ENCODE measurements at places on chromosomes 1 and 21.

- DNase-seq: no peak
Observed at GRCh38 chr1:55196433-55197035, 18.6 kb downstream of the USP24 start.

DNA sequence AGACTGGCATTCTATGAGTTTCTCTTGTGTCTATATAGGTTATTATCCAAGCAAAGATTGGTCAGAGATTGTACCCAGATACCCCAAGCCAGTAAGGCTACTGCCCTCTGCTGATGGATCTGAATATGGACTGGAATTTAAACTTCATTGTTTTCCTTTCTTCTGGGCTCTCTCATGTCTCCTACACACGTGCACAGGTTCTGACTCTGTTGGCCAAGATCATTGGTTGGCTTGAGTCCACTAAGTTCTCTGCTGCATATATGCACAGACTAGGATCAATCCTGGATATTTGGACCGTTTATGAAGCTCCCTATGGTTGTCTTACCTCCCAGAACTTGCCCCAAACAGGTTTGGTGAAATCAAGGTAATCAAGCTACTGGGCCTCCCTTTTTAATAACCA lies 69.7 kb downstream of the CC2D1B start:
- DNase-seq: no peak

DNA sequence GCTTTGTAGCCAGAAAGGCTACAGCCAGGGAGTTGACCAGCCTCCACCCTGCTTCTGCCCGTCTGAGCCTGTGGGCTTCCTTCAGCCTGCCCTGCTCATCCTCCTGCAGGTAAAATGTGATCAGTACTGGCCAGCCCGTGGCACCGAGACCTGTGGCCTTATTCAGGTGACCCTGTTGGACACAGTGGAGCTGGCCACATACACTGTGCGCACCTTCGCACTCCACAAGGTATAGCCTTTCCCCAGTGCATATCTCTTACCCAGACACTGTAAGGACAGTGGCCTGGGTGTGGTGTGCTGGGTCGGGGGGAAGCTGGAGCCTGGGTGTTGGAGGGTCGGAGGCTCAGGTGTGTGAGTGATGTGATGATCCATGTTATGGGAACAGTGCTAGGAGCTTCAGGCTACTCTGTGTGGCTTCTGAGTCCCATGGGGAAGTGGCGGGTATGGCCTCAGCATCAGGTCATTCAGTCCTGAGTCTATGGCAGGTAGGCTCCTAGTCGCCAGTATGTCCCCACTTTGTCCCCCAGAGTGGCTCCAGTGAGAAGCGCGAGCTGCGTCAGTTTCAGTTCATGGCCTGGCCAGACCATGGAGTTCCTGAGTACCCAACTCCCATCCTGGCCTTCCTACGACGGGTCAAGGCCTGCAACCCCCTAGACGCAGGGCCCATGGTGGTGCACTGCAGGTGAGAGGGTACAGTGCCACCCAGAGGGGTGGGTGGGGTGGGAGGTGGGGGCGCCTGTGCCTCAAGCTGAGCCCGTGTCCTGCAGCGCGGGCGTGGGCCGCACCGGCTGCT lies 31.2 kb upstream of the KDM4A start:
- DNase-seq: no peak

DNA sequence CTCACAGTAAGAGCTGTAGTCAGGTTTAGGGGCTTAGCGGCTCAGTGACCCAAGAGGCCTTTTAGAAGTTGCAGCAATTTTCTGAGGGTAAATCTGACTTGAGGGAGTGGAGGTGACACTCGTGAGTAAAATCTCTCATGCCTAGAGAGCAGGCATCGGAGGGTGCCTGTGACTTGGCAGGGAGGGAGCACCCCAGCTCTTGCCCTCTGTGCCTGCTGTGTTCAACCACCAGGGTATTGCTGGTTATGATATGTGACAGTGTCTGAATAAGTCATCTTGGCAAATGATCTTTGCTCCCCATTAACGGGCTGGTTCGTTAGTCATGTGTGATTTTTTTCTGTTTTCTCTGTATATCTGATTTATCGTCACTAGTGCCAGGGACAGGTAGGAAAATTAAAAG lies 5.9 kb downstream of the MAN1C1 start:
- no peak for DNase-seq

DNA sequence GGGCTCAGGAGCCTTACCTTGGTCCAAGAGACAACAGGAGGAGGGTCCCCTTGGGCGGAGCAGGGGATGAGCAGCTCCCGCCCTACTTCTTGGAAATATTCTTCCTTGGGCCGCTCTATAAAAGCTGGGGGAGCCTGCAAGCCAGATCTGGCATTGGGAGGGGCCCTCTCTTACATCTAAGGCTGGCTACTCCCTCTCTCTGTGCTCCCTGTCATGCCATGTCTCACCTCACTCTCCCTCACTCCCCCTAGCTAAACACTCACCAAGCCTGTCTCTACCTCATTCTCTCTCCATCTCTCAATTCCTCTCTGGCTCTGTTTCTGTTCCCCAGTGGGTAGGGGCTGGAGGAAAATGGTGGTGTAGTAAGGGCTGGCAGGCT lies 6.5 kb upstream of the TAGLN2 start:
- DNase-seq: no peak

GRCh38 chr21:35163411-35163810 lies 114.3 kb upstream of the RUNX1 start:
- DNase-seq: no peak

DNA sequence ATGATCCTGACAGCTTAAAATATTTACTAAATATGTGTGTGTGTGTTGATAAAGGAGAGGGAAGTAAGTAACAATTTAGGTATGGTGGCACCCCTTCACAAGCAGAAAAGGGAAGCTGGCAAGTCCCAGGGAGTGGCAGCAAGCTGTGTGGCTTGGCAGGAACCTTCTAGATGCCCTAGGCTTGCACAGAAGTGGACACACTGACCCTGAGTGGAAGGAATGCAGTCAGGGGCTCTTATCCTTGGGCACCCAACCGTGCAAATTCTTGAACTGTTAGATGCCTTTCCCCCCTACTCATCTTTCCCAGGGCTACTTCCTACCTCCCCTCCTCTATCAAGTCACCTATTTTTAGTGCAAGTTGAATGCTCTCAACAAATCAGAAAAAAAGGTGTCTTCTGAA lies 18.9 kb downstream of the ACP6 start:
- no peak for DNase-seq

GRCh38 chr1:54800899-54801759 lies at the start of gene TTC22:
Gene TTC22, minus strand, starts transcription at chr1:54801323. Its CDS starts 160 bp downstream, at chr1:54801163.
- DNase-seq: no peak

DNA sequence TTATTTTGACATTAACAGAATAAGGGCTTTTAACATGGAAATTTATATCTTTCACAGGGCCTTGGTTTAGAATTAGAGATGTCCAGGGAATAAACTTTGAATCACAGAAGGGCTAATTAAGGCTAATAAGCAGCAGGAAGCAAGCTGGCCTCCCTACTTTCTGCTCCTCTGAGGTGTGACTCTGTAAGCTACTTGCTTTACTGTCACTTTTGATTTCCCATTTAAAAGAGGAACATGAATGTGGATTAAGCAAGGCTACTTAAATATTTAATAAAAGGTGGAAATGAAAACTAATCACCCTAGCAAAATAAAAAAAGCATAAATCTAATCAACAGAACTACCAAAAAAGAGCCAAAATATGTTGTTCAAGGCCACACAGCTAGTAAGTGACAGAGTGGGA lies 28.9 kb upstream of the CD5L start:
- DNase-seq: no peak

DNA sequence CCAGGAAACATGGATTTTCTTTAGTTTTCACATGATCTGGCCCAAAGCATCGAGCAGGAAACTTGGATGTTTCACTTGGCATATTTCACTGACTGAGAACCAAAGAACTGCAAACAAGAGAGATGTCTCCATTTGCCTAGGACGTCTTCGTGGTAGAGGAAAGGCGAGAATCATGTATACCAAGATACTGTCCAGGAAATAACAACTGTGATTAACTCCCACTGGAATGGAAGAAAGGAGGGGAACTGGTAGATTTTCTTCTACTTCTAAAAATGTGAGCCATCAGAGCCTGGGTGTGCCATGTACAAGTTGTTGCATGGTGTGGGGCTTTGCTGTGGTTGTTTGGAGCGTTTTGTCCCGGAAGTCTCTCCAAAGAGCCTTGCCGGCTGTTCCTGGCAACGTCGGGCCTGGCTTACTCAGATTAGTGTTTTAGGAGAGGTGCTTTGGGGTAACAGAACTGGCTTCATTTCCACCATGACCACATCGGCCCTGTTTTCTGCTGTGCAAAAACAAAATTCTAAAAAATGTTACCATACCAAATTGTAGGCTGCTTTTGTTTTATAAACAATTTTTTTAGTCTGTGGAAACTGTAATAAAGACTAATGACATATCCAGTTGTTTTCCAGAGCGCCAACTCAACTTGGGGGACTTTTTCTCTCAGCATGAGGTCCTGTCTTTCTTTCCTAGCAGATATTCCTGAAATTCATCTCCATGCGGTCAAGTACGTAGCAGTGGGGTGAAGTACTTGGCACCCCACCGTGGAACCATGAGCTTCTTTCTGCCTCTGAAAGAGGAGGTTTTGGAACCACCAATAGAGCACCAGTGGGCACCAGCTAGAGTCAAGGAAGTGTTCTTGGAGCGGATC lies 118.3 kb downstream of the TM2D1 start:
- DNase-seq: no peak

DNA sequence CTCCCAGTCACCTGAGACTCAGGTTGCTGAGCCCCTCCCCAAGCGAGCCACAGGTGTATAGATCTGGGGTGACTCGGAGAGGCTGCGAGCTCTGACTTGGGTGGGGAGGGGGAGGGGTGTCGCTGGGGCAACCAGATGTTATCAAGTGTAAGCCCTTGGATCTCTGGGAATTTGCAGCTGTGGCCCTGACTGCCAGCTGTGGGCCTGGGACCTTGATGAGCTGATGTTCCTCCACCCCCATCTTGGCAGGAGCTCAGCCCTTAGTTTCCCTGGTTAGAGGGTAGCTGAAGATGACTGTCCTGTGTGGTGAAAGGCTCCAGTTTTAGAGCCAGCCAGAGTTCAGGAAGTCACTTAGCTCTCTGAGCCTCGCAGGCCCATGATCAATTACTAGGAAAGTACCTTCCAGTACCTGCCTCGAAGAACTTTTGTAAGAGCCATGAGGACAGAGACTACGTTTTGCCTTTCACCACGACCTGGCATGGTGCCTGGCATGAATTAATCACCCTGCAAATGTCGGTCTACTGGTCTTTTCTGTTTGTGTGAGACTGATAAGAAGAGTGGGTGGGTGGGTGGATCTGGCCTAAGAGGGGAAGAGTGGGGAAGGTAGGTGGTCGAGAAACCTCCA lies 55.8 kb downstream of the YARS1 start:
- DNase-seq: peak; percentile 55

DNA sequence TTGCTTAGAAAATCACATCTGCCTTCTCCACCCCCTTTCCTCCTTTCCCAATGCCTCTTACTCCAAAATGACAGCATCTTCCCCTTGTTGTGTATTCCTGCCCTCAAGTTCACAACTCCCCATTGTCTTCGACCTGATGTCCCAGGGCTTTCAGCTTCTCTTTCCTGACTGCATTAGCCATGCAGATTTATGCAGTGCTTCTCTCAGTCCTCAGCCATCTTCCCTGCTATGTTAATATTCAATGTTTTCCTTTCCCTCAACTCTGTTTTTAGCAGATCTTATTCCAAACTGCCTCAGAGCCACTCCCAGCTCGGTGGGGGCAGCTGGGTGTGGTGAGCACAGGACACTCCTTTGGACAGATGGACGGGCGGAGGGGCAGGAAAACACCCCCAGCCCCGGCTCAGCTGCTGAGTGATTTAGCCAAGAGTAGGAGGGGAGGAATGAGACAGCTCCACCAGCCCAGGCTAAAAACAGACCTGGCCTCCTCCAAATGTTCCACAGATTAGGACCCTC lies 71.0 kb downstream of the CD2 start:
- DNase-seq: no peak

GRCh38 chr1:18151436-18152122 lies 44.0 kb downstream of the IGSF21 start:
- DNase-seq: no peak

DNA sequence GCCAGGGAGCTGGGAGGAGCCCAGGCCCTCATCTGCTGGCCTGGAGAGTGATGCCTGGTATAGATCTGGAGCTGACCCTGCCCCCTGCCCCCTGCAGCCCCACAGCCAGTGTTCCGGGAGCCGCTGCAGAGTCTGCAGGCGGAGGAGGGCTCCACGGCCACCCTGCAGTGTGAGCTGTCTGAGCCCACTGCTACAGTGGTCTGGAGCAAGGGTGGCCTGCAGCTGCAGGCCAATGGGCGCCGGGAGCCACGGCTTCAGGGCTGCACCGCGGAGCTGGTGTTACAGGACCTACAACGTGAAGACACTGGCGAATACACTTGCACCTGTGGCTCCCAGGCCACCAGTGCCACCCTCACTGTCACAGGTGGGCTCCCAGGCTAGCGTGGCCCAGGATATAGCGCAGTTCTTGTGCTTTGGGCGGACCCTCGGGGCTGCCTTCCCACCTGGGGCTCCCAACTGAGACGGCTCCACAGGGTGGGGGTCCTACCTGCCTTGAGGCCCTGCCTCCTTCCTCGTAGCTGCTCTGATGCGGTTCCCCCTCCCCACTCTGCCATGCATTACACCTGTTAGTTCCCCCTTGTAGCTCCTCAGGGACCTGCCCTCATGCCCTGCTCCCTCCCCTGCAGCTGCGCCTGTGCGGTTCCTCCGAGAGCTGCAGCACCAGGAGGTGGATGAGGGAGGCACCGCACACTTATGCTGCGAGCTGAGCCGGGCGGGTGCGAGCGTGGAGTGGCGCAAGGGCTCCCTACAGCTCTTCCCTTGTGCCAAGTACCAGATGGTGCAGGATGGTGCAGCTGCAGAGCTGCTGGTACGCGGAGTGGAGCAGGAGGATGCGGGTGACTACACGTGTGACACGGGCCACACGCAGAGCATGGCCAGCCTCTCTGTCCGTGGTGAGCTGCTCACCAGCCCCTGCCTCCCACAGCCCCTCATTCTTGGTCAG lies 98.7 kb downstream of the OBSCN start:
- no peak for DNase-seq

GRCh38 chr1:46218443-46218842 lies 15.3 kb downstream of the LURAP1 start:
- DNase-seq: no peak

DNA sequence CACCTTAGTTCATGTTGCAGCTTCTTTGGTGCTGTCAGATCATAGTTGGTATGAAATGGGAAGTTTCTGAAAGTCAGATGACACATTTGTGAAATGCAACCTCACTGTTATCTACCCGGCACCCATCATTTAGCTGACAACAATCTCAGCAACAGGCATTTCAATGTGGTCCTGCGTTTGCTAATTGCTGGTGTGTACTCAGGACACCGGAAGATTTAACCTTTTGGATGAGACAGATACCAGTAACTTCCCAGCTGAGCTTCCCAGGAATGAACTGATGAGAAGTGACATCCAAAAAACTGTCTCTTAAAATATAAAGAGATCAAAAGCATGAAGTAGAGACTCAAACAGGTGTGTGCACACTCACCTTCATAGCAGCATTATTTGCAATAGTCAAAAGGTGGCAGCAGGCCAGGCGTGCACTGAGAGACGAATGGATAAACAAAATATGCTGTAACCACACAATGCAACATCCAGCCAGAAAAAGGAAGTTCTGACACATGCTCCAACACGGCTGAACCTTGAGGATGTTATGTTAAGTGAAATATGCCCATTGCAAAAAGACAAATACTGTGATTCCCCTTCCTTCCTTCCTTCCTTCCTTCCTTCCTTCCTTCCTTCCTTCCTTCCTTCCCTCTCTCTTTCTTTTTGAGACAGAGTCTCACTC lies 7.9 kb upstream of the CLDN14 start:
- DNase-seq: no peak

GRCh38 chr1:148362626-148363438 lies 120.3 kb downstream of the PPIAL4G start:
- DNase-seq: no peak

GRCh38 chr1:158354255-158354654 lies 561 bp downstream of the CD1E start:
- no peak for DNase-seq
